Kidney (tissue), 22 donors: ENCODE measurements at places on chromosomes 3 and 15.
A peak's percentile ranks its signal among the peaks of the same experiment; 100 is the strongest.

- peaks cover 2% of the 10 kb centered on the region for H3K27me3 ChIP-seq
- no peak overlapping the region for H3K4me3 ChIP-seq
- no peaks in the 10 kb centered on the region for H3K4me1 ChIP-seq
- no peak for DNase-seq
Measured at GRCh38 chr3:9548991-9549390, 4.6 kb downstream of the LHFPL4 start.

DNA sequence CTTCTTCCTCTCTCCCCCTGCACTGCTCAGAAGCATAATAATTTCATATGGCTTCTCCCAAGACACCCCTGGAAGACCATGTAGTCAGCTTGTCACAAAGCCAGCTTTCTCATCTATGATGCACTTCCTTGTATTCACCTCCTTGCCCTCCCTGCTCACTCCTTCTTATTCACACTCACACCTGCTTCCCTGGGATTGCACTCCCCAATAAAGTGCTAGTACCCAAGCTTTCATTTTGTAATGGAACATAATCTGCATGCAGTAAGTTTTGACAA lies 76.9 kb upstream of the FRMD4B start:
- no peak for DNase-seq
- no peaks in the 10 kb centered on the region for H3K36me3 ChIP-seq
- H3K4me3 ChIP-seq = no peak overlapping the region
- H3K27me3 ChIP-seq = no peaks in the 10 kb centered on the region
- no peaks in the 10 kb centered on the region for H3K4me1 ChIP-seq

DNA sequence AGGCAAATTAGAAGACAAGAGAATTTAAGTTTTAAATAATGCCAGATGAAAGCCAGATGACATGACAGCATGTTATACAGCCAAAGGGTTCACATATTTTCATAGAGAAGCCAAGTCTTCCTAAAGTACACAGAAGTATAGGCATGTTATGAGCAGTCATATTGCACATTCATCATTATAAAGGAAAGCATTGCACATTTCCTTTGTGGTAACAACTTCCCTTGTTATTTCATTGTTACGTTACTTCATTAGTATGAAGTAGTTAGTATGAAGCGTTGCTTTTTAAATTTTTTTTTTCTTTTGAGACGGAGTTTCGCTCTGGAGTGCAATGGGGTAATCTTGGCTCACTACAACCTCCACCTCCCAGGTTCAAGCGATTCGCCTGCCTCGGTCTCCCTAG lies 4.6 kb upstream of the ABCC5 start:
- H3K4me1 ChIP-seq = peaks cover 3% of the 10 kb centered on the region
- no peaks in the 10 kb centered on the region for H3K27me3 ChIP-seq
- H3K4me3 ChIP-seq = no peak overlapping the region
- no peak for DNase-seq

GRCh38 chr15:89197503-89197971 lies 23.8 kb downstream of the RLBP1 start:
- H3K4me3 ChIP-seq = no peak overlapping the region
- peak; percentile 35 for DNase-seq
- peaks cover 27% of the 10 kb centered on the region for H3K36me3 ChIP-seq
- H3K27ac ChIP-seq = no peak overlapping the region
- no peaks in the 10 kb centered on the region for H3K4me1 ChIP-seq

GRCh38 chr3:60792249-60792852 lies 458.9 kb downstream of the FHIT start:
- H3K4me1 ChIP-seq = no peaks in the 10 kb centered on the region
- no peak for DNase-seq
- H3K36me3 ChIP-seq = no peaks in the 10 kb centered on the region
- H3K27ac ChIP-seq = no peak overlapping the region
- no peaks in the 10 kb centered on the region for H3K27me3 ChIP-seq

DNA sequence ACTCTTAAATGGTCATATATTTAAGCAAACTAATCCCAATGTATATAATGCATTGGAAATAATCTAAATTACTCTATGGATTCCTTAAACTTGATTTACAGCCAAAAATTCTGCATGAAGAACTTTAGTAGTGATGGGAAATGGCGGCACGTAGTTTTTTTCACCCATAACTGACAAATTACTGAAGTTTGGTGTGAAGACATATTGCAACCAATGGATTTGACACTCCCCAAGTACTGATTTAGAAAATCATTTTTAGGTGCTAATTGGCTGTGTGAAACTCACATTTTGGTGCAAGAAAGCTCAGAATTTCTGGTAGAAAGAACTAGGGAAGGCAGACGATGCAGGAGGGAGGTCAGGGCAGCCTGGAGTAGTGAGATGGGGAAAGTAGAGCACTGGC lies 19.3 kb upstream of the TMEM108 start:
- H3K4me3 ChIP-seq = no peak overlapping the region
- no peaks in the 10 kb centered on the region for H3K36me3 ChIP-seq
- H3K4me1 ChIP-seq = no peaks in the 10 kb centered on the region
- no peak overlapping the region for H3K27ac ChIP-seq
- H3K27me3 ChIP-seq = no peaks in the 10 kb centered on the region

- no peak overlapping the region for H3K27ac ChIP-seq
- no peaks in the 10 kb centered on the region for H3K4me1 ChIP-seq
- no peaks in the 10 kb centered on the region for H3K36me3 ChIP-seq
- no peak overlapping the region for H3K4me3 ChIP-seq
- H3K27me3 ChIP-seq = no peaks in the 10 kb centered on the region
Measured at GRCh38 chr15:70923311-70924080, 30.9 kb downstream of the LRRC49 start.

- H3K27ac ChIP-seq = no peak overlapping the region
- no peaks in the 10 kb centered on the region for H3K27me3 ChIP-seq
- peaks cover 28% of the 10 kb centered on the region for H3K4me1 ChIP-seq
- no peaks in the 10 kb centered on the region for H3K36me3 ChIP-seq
- peak; percentile 23 for DNase-seq
Measured at GRCh38 chr3:49415931-49416601, 3.8 kb downstream of the TCTA start.

DNA sequence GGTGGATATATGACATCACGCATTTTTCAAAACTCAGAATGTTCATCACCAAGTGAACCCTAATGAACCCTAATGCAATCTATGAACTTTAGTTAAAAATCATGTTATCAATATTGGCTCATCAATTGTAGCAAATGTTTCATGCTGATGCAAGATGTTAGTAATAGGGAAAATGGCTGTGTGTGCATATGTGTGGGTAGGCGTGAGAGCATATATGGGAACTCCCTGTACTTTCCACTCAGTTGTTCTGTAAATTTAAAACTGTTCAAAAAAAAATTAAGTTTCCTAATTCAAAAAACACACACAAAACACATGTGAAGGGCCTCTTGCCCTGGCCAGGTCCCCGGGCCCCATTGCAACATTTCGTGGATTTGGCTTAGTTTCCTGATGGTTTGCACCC lies 89.7 kb upstream of the PROK2 start:
- no peak overlapping the region for H3K27ac ChIP-seq
- no peak for DNase-seq
- H3K4me3 ChIP-seq = no peak overlapping the region
- H3K4me1 ChIP-seq = no peaks in the 10 kb centered on the region
- no peaks in the 10 kb centered on the region for H3K36me3 ChIP-seq

DNA sequence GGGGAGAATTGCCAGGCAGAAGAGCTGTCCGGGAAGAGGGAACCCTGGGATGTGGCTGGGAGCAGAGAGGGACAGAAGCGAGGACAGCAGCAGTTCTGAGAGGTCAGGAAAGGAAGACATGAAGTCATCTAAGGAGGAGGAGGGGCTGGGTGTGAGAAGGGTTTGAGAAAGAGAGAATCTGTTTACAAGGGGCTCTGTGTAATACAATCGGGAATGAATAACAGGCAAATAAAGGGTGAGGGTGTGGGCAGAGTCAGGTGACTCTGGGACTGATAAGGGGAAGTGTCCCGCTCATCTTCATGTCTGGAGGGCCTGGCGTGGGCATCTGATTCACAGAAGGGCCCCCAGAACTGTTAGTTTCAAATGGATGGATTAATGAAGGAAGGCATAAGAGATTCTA lies 191.3 kb downstream of the XXYLT1 start:
- peak overlapping the region; percentile 56 for H3K27ac ChIP-seq
- peaks cover 21% of the 10 kb centered on the region for H3K4me1 ChIP-seq
- H3K36me3 ChIP-seq = no peaks in the 10 kb centered on the region
- peak; percentile 55 for DNase-seq

DNA sequence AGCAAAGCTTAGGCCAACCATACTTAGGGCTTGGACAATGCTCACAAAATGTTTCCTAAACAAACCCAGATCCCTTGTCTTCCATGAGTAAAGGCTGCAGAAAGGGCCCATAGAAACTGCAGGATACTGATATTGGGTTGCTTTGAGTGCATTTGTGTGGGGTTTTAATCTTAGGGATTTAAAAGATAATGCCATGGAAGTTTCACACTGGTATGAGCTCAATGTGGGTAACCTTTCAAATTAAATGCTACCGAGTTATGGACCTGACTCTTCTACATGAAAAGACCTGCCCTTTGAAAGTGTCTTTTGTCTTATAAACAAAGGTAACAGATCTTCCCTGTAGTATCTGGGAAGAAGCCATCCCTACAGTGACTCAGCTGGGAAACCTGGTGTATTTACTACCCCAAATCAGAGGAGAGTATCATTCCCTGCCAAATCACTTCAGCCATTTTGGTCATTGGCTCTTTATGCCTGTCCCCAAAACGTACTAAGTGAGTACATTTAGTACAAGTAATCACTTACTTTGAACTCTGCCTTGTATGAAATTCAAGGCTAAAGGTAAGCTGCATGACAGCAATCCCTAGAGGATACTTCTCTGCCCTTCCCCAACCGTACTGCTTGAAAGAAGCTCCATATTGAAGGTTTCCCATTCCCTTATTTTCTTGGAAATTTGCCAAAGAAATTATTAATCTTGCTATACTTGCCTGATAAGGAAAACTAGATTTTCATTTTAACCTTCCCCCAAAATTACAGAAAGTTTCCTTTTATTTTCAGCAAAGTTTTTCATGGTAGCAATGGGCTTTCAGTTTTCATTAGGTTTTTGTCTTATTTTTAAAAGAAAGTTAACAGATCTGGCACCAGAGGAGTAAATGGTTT lies 7.2 kb downstream of the TM4SF1 start:
- no peak for DNase-seq
- peak overlapping the region; percentile 19 for H3K27ac ChIP-seq
- no peaks in the 10 kb centered on the region for H3K27me3 ChIP-seq
- peaks cover 8% of the 10 kb centered on the region for H3K36me3 ChIP-seq

DNA sequence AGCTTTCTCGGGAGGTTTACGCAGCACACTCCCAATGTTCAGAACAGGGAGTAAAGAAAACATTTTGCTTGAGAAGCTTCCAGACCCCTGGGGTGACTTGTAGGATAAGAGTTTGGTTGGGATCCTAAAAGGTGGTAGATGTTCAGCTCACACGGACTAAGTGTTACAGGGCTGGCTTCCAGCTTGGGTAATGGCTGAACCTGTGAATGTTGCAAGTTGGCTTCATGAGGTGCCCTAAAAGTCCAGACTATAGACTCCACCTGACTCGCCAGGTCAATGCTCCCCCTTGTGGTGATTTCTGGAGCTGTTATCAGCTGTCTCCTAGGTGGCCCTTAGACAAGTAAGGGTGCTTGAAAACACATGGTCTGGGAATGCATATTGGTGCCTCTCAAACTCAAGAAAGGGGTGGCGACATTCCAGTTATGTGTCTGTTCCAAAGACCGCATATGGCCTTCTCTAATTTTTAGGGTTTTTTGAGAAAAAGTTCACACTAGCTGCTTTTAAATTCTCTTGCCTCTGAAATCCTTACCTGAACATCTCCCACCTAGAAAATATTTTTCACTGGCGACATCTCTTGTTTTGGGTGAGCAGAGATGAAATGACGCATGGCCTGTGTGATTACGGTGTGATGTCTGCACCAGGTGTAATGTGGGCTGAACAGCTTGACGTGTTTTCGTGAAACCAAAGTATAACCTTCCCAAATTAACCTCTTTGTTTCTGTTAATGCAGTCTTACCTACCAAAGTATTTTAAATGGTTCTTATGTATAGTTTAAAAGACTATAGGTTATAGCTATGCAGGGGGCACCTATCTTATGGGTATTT lies 175.7 kb upstream of the KBTBD8 start:
- no peaks in the 10 kb centered on the region for H3K36me3 ChIP-seq
- no peak overlapping the region for H3K4me3 ChIP-seq
- no peaks in the 10 kb centered on the region for H3K27me3 ChIP-seq
- DNase-seq = peak; percentile 69

DNA sequence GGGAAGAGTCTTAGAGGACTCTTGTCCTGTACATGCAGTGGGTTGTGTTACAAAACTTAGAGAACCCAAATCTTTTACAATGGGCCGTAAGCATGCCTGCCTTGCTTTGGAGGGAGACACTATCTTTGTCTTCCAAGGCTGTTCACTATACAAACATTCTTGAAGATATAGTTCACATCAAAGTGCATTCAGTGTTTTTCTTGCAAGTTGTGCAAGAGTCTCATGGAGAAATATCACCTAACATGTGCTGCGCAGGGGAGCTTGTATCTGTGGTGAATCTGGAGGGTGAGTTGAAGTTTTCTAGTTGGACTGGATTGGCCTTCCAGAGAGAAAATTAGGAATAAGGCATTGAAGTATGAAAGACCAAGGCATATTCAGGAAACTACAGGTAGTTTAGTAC lies 7.8 kb upstream of the PRTG start:
- H3K27me3 ChIP-seq = no peaks in the 10 kb centered on the region
- no peak overlapping the region for H3K4me3 ChIP-seq

DNA sequence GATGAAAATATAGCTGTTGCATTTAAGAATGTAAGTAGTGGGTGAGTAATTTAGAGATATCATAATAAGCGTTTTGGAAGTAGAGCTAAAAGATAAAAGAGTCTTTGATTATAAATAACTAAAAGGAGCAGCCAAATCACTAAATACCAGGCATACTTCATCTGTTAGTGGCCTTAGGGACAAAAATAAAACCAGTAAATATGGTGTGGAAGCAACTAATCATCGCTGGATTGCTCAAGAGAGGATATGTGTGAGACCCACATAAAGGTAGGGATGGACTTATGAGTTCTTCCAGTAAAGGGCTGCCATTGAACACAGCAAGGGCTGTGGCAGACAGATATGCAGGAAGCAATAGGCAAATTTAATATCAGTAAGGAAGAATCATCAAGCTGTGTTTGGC lies 356.2 kb downstream of the CNTN4 start:
- DNase-seq = no peak
- no peaks in the 10 kb centered on the region for H3K4me1 ChIP-seq
- no peaks in the 10 kb centered on the region for H3K36me3 ChIP-seq
- no peak overlapping the region for H3K27ac ChIP-seq
- no peak overlapping the region for H3K4me3 ChIP-seq

- peaks cover 5% of the 10 kb centered on the region for H3K27me3 ChIP-seq
- H3K4me1 ChIP-seq = no peaks in the 10 kb centered on the region
- H3K27ac ChIP-seq = no peak overlapping the region
- no peak overlapping the region for H3K4me3 ChIP-seq
- H3K36me3 ChIP-seq = no peaks in the 10 kb centered on the region
- DNase-seq = no peak
Measured at GRCh38 chr3:54086652-54087405, 35.5 kb upstream of the CACNA2D3 start.
